ENCODE measurements at places on chromosomes 6 and 20. TPM values are rescaled to one million over a fixed set of nuclear protein-coding genes. Genes with fewer than 3 reads are reported as not detected.

The TRIM31 gene
- not detected for total RNA-seq

The RNF182 gene
- total RNA-seq: 35.1 TPM

The SAMD3 gene
- total RNA-seq: 18.3 TPM

The SIRPB2 gene
- total RNA-seq: 0.82 TPM

The FAM184A gene
- total RNA-seq: 30.2 TPM

The GJA1 gene
- 91.3 TPM for total RNA-seq

The UST gene
- 39.5 TPM for total RNA-seq

The ECT2L gene
- total RNA-seq: 0.82 TPM

The LST1 gene
- total RNA-seq: 1.2 TPM

The TREM2 gene
- total RNA-seq: 4.9 TPM

The TMEM74B gene
- total RNA-seq: 9.4 TPM

The CSNK2A1 gene
- total RNA-seq: 179 TPM

The AK9 gene
- total RNA-seq: 80.3 TPM

The MAP3K4 gene
- total RNA-seq: 32.2 TPM

The RPP40 gene
- total RNA-seq: 17.1 TPM

The GPLD1 gene
- total RNA-seq: 10.6 TPM

The EEF1E1 gene
- total RNA-seq: 23.2 TPM

The THEMIS gene
- 0.41 TPM for total RNA-seq

The LSM2 gene
- 23.6 TPM for total RNA-seq

The MATN4 gene
- under 0.01 TPM for total RNA-seq

The TCF15 gene
- under 0.01 TPM for total RNA-seq

The DPPA5 gene
- not detected for total RNA-seq

The PACRG gene
- 7.3 TPM for total RNA-seq

The THBS2 gene
- 6.5 TPM for total RNA-seq

The DEFB124 gene
- total RNA-seq: not detected

The APOM gene
- total RNA-seq: 0.41 TPM

The KIAA1755 gene
- 1.2 TPM for total RNA-seq

The MYBL2 gene
- 0.41 TPM for total RNA-seq

The NFATC2 gene
- 0.41 TPM for total RNA-seq

The LRFN2 gene
- 24.1 TPM for total RNA-seq

The ECI2 gene
- 24.1 TPM for total RNA-seq

The B3GAT2 gene
- 18.8 TPM for total RNA-seq
